Endothelial cell of umbilical vein (primary cell): ENCODE measurements at places on chromosomes 2 and 18. TPM values are rescaled to one million over a fixed set of nuclear protein-coding genes. Genes with fewer than 3 reads are reported as not detected.

DNA sequence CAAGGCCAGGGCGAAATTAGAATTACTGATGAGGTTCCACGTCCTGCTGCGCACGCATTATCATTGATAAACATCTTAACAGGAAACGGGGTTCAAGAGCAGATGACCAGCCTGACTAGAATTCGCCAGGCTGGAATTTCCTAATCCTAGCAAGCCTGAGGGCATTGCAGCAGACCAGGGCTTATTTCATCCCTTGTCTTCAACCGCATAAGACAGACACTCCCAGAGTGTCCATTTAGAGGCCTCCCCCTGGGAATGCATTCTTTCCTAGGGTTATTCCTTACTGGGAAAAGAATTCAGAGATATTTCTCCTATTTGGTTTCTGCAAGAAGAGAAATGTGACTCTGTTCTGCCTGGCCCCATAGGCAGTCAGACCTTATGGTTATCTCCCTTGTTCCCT, 486.8 kb downstream of the DPP10 start:
- no peaks in the 10 kb centered on the region for H3K36me3 ChIP-seq
- H3K4me3 ChIP-seq, result no peak overlapping the region
- no peak overlapping the region for H3K27ac ChIP-seq

The ASB1 gene
- total RNA-seq, result 16.2 and 16.7 TPM in 2 replicates

GRCh38 chr18:31275722-31276463, 42.1 kb upstream of the DSG1 start:
- no peaks in the 10 kb centered on the region for H3K36me3 ChIP-seq
- no peaks in the 10 kb centered on the region for H3K27me3 ChIP-seq
- H3K27ac ChIP-seq, result no peak overlapping the region
- no peak for DNase-seq

DNA sequence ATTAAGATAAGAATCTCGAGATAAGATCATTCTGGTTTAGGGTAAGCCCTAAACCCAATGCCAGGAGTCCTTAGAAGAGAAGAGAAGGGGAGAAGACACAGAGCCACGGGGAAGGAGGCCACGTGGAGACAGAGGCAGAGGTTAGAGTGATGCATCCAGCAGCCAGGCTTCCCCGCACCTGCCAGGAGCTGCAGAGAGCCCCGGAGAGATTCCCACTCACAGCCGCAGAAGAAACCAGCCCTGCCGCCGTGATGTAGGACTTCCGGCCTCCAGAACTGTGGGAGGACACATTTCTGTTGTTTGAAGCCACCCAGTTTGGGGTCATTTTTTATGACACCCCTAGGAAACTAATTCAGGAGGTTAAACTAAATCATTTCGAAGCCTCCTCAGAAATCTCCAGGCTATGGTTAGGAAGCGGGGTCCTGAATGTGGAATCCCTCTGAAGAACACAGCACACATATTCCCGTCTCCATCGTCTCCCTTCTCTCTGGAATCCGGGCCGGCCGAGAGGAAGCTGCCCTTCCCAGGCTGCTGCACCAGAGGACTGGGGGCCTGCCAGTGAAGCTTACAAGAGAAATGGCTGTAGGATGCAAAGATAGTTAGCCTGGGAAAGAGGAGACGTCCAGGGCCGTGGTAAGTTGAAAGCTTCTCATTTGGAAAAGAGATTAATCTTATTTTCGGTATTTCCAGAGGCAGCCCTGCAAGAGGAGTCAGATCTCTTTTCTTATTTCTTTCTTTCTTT, 156.6 kb downstream of the TWIST2 start:
- H3K4me1 ChIP-seq, result no peaks in the 10 kb centered on the region
- no peaks in the 10 kb centered on the region for H3K36me3 ChIP-seq
- no peak overlapping the region for H3K4me3 ChIP-seq
- H3K27ac ChIP-seq, result no peak overlapping the region
- H3K27me3 ChIP-seq, result no peaks in the 10 kb centered on the region
- DNase-seq, result no peak

DNA sequence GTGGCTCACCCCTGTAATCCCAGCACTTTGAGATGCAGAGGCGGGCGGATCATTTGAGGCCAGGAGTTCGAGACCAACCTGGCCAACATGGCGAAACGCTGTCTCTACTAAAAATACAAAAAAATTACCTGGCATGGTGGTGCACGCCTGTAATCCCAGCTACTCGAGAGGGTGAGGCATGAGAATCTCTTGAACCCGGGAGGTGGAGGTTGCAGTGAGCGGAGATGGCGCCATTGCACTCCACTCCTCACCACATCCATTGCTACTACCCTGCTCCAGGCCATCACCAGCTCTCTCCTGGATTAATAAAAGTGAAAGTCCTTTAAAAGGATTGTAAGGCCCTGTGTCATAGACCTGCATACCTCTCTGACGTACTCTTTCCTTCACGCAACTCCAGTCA, 1.2 kb downstream of the RMP24 start:
- peaks cover 15% of the 10 kb centered on the region for H3K36me3 ChIP-seq
- peak overlapping the region; percentile 99 for H3K4me3 ChIP-seq
- peaks cover 2% of the 10 kb centered on the region for H3K27me3 ChIP-seq
- peaks cover 18% of the 10 kb centered on the region for H3K4me1 ChIP-seq
- no peak overlapping the region for H3K27ac ChIP-seq
- DNase-seq, result no peak

DNA sequence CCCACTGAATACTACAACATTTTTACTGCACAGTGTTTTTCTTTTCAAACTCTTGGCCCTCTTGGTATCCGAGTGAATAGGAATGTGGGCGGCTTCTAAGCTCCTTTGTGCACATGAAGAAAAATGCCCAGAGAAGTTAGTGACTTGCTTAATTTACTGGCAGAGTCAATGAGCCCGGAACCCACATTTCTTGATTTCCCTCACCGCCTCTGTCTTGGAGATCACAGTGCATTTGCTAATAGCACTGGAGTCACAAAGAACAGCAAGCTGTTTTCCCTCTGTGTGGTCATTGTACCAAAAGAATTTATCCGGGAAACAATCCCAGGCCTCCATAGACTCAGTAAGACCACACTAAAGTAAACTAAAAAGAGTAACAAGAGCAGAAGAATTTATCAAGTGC, 18.9 kb downstream of the STON1 start:
- H3K4me1 ChIP-seq, result no peaks in the 10 kb centered on the region
- no peak for DNase-seq
- no peak overlapping the region for H3K4me3 ChIP-seq
- H3K27me3 ChIP-seq, result no peaks in the 10 kb centered on the region
- no peak overlapping the region for H3K27ac ChIP-seq

DNA sequence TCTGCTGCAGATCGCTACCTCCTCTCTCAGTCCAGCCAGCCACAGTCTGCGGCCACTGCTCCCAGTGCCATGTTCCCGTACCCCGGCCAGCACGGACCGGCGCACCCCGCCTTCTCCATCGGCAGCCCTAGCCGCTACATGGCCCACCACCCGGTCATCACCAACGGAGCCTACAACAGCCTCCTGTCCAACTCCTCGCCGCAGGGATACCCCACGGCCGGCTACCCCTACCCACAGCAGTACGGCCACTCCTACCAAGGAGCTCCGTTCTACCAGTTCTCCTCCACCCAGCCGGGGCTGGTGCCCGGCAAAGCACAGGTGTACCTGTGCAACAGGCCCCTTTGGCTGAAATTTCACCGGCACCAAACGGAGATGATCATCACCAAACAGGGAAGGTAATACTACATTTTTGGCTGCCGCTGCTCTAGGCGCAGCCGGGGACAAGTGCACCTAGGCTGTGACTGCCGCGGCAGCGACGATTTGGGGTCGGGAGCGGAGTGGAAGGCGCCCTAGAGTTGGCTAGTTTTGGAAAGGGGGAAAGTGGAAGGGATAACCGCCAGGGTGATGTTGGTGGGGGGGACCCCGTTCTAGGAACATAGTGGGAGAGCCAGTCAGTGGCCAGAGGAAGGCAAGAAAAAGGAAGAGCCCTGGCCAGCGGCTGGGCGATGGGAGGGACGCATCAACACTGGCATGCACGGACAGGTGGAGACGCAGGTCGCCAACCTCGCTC, 776 bp downstream of the TBR1 start:
- no peak overlapping the region for H3K27ac ChIP-seq
- H3K4me1 ChIP-seq, result peaks cover 12% of the 10 kb centered on the region
- DNase-seq, result no peak
- no peak overlapping the region for H3K4me3 ChIP-seq
- no peaks in the 10 kb centered on the region for H3K36me3 ChIP-seq
- peaks cover 75% of the 10 kb centered on the region for H3K27me3 ChIP-seq

DNA sequence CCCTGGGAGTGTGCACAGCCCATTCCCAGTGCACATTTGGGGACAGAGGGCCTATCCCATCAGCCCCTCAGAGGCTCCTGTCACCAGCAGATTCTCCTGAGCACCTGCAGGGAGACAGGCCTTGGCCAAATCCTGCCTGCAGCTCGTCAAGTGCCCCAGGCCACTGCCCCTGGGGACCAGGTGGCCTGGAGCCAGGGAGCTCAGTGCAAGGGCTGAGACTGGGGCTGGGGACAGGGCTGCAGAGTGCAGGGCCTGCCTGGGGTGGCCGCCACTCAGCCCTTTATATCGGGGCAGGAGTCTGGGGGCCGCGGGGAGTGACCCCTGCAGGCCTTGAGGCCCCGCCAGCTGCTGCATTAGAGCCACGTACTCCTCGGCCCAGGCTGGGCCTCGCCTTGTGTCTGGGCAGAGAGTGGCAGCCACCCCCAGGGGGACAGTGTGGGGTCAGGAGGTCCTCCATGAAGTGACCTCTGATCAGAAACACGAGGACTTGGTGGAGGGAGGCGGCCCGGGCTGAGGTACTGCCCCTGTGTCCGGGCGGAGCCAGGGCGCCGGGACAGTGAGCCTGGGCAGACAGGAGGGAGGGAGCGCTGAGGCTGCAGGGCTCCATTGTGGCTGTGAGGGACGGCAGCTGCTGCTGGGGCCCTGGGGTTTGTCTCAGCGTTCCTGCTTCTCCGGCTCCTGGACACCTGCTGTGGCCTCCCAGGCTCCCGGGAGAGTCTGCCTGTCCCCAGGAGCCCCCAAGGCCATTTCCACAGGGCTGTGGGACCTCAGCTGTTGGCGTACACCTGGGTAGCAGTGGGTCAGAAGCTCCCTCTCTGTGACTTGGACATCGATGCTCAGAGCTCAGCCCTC, 24.2 kb downstream of the GPC1 start:
- H3K27me3 ChIP-seq, result peaks cover 17% of the 10 kb centered on the region
- H3K36me3 ChIP-seq, result no peaks in the 10 kb centered on the region
- H3K4me3 ChIP-seq, result no peak overlapping the region
- H3K4me1 ChIP-seq, result no peaks in the 10 kb centered on the region
- DNase-seq, result no peak

The DPP4 gene
- total RNA-seq, result 3.0 and 6.2 TPM in 2 replicates

DNA sequence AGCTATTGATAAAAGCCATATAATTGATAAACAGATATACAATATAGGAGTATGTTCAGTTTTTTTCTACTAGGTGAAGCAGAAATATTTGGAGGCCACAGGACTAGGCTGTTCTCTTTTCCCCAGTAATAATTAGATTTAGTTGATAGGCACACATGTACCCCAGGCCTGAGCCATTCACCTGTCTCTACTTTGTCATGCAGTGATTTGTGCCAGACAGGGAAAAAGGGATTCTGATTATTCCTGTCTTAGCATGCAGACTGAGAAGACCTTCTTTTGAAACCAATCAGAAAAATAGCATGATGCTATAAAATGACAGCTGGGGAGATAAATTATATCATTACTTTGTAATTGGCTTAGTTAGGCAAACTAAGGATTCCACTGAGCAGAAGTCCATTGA, 94.3 kb downstream of the DOCK10 start:
- peak overlapping the region; percentile 99 for H3K27ac ChIP-seq
- no peaks in the 10 kb centered on the region for H3K27me3 ChIP-seq
- no peaks in the 10 kb centered on the region for H3K36me3 ChIP-seq
- DNase-seq, result no peak

DNA sequence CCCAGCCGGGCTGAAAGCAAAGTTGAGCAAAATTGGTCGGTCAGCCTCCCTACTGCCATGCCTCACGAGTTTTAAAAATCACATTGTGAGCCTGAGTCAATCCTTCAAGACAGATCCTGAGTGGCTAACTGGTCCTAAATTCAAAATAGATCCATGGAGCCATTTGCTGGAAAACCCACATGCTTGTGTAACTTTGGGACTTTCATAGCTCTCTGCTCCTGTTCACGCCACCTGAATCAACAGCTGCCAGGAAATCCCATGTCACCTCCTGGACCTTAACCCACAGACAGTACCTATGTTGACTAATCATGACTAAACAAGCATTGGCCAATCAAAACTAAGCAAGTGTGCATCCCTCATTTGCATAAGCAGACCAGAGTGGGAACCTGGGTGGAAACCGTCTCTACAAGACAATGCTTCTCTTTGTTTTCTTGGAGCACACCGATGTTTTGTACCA, 42.8 kb upstream of the LDLRAD4 start:
- H3K27me3 ChIP-seq, result peaks cover 6% of the 10 kb centered on the region
- no peak overlapping the region for H3K4me3 ChIP-seq
- no peaks in the 10 kb centered on the region for H3K4me1 ChIP-seq

- H3K36me3 ChIP-seq, result peaks cover 2% of the 10 kb centered on the region
- H3K4me1 ChIP-seq, result peaks cover 60% of the 10 kb centered on the region
- DNase-seq, result no peak
Observed at GRCh38 chr2:113891265-113891959, 1.5 kb downstream of the ACTR3 start.

- H3K4me1 ChIP-seq, result no peaks in the 10 kb centered on the region
- no peaks in the 10 kb centered on the region for H3K27me3 ChIP-seq
- no peak overlapping the region for H3K4me3 ChIP-seq
- no peak for DNase-seq
- no peaks in the 10 kb centered on the region for H3K36me3 ChIP-seq
- no peak overlapping the region for H3K27ac ChIP-seq
Observed at GRCh38 chr2:238763471-238763995, 84.4 kb upstream of the TWIST2 start.

- H3K36me3 ChIP-seq, result no peaks in the 10 kb centered on the region
- H3K27me3 ChIP-seq, result no peaks in the 10 kb centered on the region
- no peaks in the 10 kb centered on the region for H3K4me1 ChIP-seq
Observed at GRCh38 chr18:78682716-78683115, 296.9 kb upstream of the SALL3 start.

GRCh38 chr18:79529296-79529695, 133.6 kb downstream of the NFATC1 start:
- H3K27me3 ChIP-seq, result no peaks in the 10 kb centered on the region
- no peak for DNase-seq
- H3K36me3 ChIP-seq, result peaks cover 3% of the 10 kb centered on the region
- H3K27ac ChIP-seq, result no peak overlapping the region
- no peak overlapping the region for H3K4me3 ChIP-seq

- H3K27ac ChIP-seq, result no peak overlapping the region
- H3K36me3 ChIP-seq, result no peaks in the 10 kb centered on the region
- no peaks in the 10 kb centered on the region for H3K27me3 ChIP-seq
- H3K4me1 ChIP-seq, result peaks cover 11% of the 10 kb centered on the region
Observed at GRCh38 chr2:204483608-204484081, 61.6 kb upstream of the PARD3B start.

GRCh38 chr2:204604061-204604460, 58.8 kb downstream of the PARD3B start:
- H3K4me1 ChIP-seq, result no peaks in the 10 kb centered on the region
- H3K27ac ChIP-seq, result no peak overlapping the region
- peak; percentile 32 for DNase-seq
- no peaks in the 10 kb centered on the region for H3K36me3 ChIP-seq
